ENCODE measurements at places on chromosomes 5 and 9.

- DNase-seq = no peak
Observed at GRCh38 chr9:116574027-116574679, 113.0 kb upstream of the TRIM32 start.

GRCh38 chr5:159105145-159106053, 5.7 kb upstream of the EBF1 start:
- no peak for DNase-seq

DNA sequence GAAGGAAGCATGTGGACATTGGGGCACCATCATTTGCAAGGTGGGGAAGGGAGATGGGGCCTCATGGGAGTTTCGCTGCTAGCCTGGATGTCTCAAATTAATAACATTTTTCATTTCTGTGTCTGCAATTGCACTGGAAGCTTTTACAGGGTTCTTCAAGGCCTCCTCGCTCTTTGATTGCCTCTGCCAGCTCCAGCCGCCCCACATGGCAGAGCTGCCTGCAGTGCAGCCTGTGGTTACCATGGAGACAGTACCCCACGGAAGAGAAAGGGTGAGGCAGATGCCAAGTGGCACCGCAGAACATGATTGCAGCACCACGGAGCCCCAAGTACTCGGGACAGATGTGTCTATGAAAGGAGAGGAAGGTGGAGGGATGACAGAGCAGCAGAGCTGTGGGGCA, 25.4 kb downstream of the CTNND2 start:
- DNase-seq = no peak

- no peak for DNase-seq
Observed at GRCh38 chr5:29175774-29176173, 2017.7 kb upstream of the CDH6 start.

GRCh38 chr5:3510642-3511417, 84.8 kb upstream of the IRX1 start:
- DNase-seq = no peak

- no peak for DNase-seq
Observed at GRCh38 chr5:137250421-137250820, 248.7 kb downstream of the SPOCK1 start.

- no peak for DNase-seq
Observed at GRCh38 chr5:100890461-100891008, 12.5 kb downstream of the ST8SIA4 start.

GRCh38 chr5:133792655-133793054, 175.8 kb downstream of the C5orf15 start:
- DNase-seq = no peak

Measured in urinary bladder (tissue), 4 donors.